AML-193 (cell line): ENCODE measurements at places on chromosomes 5 and 9.

DNA sequence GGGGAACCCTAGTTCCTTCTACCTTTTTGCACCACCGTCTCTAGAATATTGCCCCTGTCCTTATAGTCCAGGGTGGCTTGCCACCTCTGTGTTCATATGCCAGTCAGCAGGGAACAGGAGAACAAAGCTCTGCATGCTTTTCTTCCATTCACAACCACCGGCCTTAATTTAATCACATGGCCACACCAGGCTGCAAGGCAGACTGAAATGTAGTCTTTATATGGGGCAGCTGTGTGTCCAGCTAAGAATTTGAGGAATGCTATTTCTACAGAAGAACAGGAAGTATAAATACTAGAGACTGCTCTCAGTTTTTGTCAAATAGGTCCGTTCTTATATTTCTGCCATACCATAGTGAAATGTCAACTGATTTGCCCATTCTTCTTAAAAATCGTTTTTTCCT lies 5.8 kb downstream of the C5orf22 start:
- DNase-seq: no peak

DNA sequence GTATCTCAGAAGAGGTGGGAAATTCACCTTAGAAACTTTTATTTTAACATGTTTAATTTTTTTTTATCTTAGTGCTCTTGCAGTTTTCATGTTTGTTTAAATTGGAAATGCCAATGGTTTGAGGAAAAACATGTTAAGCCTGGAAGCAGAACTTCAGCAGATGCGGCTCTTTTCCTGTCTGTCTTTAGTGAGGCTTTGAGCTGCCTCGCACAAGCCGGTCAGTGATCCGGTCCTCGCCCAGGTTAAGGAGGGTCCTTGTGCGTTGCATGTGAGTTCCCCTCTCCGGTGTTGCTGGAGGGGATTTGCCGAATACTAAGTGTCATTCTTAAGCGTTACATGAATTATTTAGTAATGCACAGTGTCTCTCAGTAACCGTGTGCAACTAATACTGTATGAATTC lies 9.4 kb upstream of the PLEKHG4B start:
- DNase-seq: no peak

DNA sequence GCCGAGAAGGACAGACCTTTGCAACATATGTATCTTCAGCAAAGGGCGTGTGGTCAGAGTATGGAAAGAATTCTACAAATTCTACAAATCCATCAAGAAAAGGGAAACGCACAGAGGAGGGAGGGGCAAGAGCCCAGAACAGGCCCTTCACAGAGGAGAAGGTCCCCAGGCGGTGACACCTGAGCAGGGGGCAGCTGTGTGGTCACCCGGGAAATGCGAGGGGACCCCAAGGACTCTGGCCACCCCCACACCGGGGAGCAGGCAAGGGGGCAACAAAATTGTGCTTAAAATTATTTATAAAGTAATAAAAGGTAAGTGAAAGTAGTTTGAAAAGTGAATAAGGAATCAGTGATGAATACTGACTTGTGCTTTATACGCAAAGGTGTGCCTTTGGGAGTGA lies 17.6 kb downstream of the NACC2 start:
- no peak for DNase-seq

DNA sequence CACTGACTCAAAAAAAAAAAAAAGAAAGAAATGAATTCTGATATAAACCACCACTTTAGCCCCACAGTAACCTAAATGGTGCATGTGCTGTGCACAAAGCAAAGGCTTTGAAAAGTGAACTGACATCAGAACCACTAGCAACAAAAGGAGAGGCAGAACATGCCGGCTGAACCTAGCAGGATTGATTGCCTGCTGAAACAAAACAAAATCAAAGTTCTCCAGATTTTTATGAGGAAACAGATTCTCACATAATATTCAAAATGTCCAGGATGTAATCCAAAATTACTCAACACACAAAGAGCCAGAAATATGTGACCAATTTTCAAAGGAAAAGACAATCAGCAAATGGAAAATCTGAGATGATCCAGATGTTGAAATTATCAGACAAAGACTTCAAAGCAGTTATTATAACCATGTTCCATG lies 37.9 kb downstream of the UBTD2 start:
- DNase-seq: no peak

DNA sequence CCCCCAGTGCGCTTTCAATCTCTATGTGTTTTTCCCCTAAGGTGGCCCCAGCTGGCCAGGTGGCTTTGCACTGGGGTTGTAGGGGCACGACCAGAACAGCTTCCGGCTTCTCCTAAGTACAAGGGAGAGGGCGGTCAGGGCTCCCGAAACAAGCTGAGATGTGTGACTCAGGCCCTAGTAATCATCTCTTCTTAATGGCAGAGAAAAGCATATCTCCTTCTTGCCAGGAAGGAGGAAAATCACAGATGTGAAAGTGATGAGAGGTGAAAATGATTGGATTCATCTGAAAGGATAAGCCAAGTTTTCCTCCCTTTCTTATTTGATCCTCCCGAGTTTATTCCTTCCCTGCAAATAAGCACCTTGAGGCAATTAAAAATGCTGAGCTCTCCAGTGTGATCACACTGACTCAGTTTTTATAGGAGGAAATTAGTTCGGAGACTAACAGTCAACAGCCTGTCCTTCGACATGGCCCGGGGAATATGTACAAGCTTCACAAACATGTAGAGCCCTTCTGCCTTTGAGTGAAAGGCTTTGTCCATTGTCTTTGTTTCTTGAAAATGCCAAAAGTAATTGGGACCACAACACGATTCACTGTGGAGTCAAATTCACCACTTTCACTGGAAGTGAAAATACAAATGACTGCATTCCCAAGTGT lies 514.8 kb downstream of the PSAT1 start:
- no peak for DNase-seq

DNA sequence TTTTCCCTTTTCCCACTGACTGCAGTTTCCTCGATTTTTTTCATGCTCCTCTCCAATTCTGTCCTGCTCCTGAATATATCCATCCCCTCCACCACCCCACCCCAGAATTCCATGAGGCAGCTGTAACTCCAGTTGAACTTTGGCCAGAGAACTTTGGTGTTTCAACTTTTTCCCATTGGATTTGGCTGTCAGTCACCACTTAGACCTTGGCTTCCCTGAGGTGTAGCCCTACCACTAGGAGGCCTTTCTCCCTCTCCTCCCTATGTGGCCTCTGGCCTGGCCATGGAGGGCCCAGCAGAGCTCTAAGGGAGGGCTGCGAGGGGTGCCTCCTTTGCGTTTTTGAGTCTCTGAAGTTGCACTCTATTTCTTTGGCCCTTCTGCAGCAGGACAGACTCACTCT lies 261.3 kb downstream of the PIK3R1 start:
- DNase-seq: no peak

GRCh38 chr9:92947268-92948037 lies at the start of gene FGD3:
TSS of gene FGD3 (plus strand) at chr9:92947523. CDS start at chr9:92976257, 28,734 bp downstream.
- DNase-seq: no peak

DNA sequence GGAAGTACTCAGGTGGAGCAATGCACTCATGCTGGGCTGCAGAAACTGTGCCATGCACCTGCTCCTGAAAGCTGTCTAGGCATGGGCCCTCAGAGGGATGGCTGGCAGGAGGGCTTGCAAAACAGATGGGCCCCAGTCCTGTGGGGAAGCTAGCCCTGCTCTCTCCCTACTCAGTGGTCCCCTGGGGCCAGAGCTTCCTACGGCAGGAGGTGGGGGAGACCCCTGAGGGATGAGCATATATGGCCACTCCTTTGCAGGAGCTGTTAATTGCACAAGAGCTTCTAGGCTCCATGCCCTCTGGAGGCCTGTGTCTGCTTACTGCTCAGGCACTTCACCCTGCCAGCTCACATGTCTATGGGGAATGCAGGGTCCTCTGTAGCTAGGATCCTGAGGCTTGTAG lies 545.3 kb upstream of the PTPRD start:
- DNase-seq: no peak

DNA sequence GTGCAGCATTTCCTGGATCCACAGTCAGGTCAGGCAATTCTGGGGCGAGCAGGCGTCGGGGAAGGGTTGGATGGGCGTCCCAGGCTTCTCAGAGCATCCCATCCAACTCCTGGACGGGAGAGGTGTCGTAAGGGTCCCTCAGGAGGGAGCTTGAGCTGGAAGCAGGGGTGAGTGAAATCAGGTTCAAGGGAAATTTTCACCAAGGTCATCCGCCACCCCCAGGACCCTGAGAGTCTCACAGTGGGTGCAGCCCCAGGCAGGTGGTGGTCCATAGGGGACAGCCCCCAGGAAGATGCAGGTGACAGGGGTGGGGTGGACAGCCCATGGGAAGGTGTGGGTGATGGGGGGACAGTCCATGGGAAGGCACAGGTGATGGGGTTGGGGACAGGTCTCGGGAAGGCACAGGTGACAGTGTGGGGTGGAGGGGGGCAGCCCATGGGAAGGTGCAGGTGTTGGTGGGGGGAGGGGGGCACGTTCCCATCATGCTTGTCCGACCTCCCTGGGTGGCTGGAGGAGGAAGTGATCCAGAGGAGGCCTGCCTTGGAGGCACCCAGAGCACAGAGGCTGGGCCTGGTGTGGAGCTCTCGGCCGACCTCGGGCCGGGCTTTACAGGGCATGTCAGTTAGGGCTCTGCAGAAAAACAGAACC lies 48.9 kb downstream of the AHRR start:
- no peak for DNase-seq

GRCh38 chr5:115898656-115899055 lies 56.9 kb downstream of the AP3S1 start:
- no peak for DNase-seq

- no peak for DNase-seq
These were observed 132.1 kb downstream of the MACROH2A1 start for GRCh38 chr5:135266975-135267374.

- DNase-seq: no peak
These were observed 181.8 kb downstream of the ZDHHC21 start for GRCh38 chr9:14511452-14511851.

- no peak for DNase-seq
These were observed 194.1 kb downstream of the RANBP17 start for GRCh38 chr5:171055875-171056454.
